SK-MEL-5 (cell line): ENCODE measurements at places on chromosomes 3 and 15. TPM values are rescaled to one million over a fixed set of nuclear protein-coding genes. Genes with fewer than 3 reads are reported as not detected.

Gene SERINC4
- not detected in 2 replicates for total RNA-seq

Gene LEKR1
- total RNA-seq: 0.21 TPM in 1 of 2 replicates, not detected in the other

Gene TMEM207
- total RNA-seq: 0.19 and 0.21 TPM in 2 replicates

Gene FBXW12
- total RNA-seq: not detected in 2 replicates

Gene TMEM212
- total RNA-seq: not detected in 2 replicates

Gene NOX5
- 4.0 TPM in 2 replicates for total RNA-seq

Gene EHHADH
- 9.5 and 12.1 TPM in 2 replicates for total RNA-seq

Gene SYNM
- total RNA-seq: 20.3 and 25.9 TPM in 2 replicates

Gene CISH
- total RNA-seq: 0.16 and 0.32 TPM in 2 replicates

Gene MYO5A
- 103 and 112 TPM in 2 replicates for total RNA-seq

Gene STT3B
- 187 and 198 TPM in 2 replicates for total RNA-seq

Gene NDUFB4
- 291 and 293 TPM in 2 replicates for total RNA-seq

Gene MBNL1
- total RNA-seq: 116 and 127 TPM in 2 replicates

Gene HSPBAP1
- 21.1 and 25.5 TPM in 2 replicates for total RNA-seq

Gene MST1
- 4.3 and 5.4 TPM in 2 replicates for total RNA-seq

Gene BCL2A1
- total RNA-seq: 102 and 105 TPM in 2 replicates

Gene FBXO40
- 0.05 and 0.08 TPM in 2 replicates for total RNA-seq

Gene PCSK6
- total RNA-seq: 11.1 and 11.5 TPM in 2 replicates

Gene ZNF639
- 39.2 and 39.3 TPM in 2 replicates for total RNA-seq

Gene GOLGA6D
- total RNA-seq: not detected in 2 replicates

Gene SENP8
- total RNA-seq: 2.1 and 2.5 TPM in 2 replicates

Gene GADL1
- 0.24 and 0.37 TPM in 2 replicates for total RNA-seq

Gene KLF15
- total RNA-seq: 20.4 and 23.5 TPM in 2 replicates

Gene C3orf62
- 1.7 and 2.1 TPM in 2 replicates for total RNA-seq

Gene ABI3BP
- 0.58 TPM in 1 of 2 replicates, not detected in the other for total RNA-seq

Gene ADAMTSL3
- 0.05 and 0.08 TPM in 2 replicates for total RNA-seq

Gene BTLA
- not detected in 2 replicates for total RNA-seq

Gene DET1
- total RNA-seq: 7.6 and 9.6 TPM in 2 replicates

Gene CTDSPL
- 15.5 and 16.1 TPM in 2 replicates for total RNA-seq

Gene SLC12A1
- total RNA-seq: 0.11 and 0.16 TPM in 2 replicates

Gene MEX3B
- total RNA-seq: 1.1 and 1.6 TPM in 2 replicates

Gene NANOGP8
- total RNA-seq: not detected in 2 replicates

Gene CA12
- 17.4 and 19.2 TPM in 2 replicates for total RNA-seq

Gene MORC1
- 0.11 TPM in 1 of 2 replicates, not detected in the other for total RNA-seq

Gene ACKR4
- total RNA-seq: not detected in 2 replicates

Gene LTK
- 0.08 TPM in 1 of 2 replicates, not detected in the other for total RNA-seq

Gene ENTPD3
- not detected in 2 replicates for total RNA-seq

Gene BFSP2
- total RNA-seq: 0.40 TPM in 1 of 2 replicates, not detected in the other

Gene GRM7
- total RNA-seq: 0.66 and 1.9 TPM in 2 replicates

Gene SLC33A1
- total RNA-seq: 60.9 and 66.0 TPM in 2 replicates

Gene RTP1
- total RNA-seq: not detected in 2 replicates

Gene MFSD1
- 58.3 and 62.4 TPM in 2 replicates for total RNA-seq

Gene ADGRG7
- not detected in 2 replicates for total RNA-seq

Gene ALDH1A3
- 0.34 and 1.4 TPM in 2 replicates for total RNA-seq

Gene COL7A1
- 0.26 and 2.0 TPM in 2 replicates for total RNA-seq

Gene SLC28A1
- not detected in 2 replicates for total RNA-seq

Gene TRIM42
- total RNA-seq: not detected in 2 replicates

Gene WDR93
- 0.19 TPM in 1 of 2 replicates, not detected in the other for total RNA-seq

Gene PRR20G
- not detected in 2 replicates for total RNA-seq

Gene KCNAB1
- total RNA-seq: 0.66 and 0.90 TPM in 2 replicates

Gene SERP1
- total RNA-seq: 72.6 and 89.6 TPM in 2 replicates

Gene SKOR1
- total RNA-seq: 0.03 TPM in 1 of 2 replicates, not detected in the other

Gene IQCF5
- total RNA-seq: not detected in 2 replicates
